ENCODE measurements at places on chromosomes 7 and 10.

DNA sequence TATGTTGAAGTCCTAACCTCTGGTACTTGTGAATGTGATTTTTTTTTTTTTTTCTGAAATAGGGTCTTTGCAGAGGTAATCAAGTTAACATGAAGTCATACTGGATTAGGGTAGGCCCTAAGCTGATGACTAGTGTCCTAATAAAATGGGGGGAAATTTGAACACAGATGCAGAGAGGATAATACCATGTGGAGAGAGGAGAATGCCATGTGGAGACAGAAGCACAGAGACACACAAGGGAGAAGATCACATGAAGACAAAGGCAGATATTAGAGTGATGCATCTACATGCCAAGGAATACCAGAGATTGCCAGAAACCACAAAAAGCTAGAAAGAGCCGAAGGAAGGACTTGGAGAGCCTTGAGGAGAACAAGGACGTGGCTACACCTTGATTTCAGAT, 28.5 kb upstream of the ARMC3 start:
- no peak for DNase-seq

DNA sequence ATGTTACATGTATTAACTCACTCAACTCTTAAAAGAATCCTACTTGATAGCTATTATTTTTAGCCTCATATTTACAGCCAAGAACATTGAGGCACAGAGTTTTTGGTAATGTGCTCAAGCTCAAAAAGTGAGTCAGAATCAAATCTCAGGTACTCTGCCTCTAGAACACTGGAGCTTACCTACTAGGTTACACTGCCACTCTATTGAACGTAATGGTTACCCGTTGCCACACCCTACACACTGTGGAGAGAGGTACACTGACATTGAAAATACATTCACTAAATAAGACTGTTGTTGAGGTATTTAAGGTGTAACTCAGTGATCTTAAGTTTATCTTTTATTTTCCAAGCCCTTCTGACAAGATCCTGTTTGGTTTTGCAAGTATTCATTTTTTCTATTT, 17.9 kb downstream of the SLC26A3 start:
- DNase-seq, result no peak

GRCh38 chr10:75345738-75346137, 55.8 kb downstream of the ZNF503 start:
- DNase-seq, result no peak

DNA sequence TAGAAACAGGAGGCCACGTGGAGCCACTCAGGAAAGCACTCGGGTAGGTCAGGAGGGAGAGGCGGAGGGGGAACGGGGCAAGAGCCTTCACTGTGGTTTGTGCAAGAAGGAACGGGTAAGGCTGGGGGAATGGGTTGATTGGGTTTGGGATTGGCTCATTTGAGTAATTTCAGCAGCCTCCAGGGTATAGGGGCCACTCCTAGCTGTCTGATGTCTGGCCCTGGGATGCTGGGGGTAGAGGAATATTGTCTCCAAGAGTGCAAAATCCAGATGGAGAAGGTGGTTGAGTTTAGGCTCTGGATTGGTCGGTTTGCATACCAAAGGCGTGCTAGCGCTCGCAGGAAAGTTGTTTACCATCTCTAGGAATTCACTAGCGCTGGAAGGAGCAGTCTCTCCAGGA, 47.2 kb downstream of the MYL10 start:
- DNase-seq, result no peak

GRCh38 chr10:74641659-74642058, 184.7 kb upstream of the KAT6B start:
- DNase-seq, result no peak

DNA sequence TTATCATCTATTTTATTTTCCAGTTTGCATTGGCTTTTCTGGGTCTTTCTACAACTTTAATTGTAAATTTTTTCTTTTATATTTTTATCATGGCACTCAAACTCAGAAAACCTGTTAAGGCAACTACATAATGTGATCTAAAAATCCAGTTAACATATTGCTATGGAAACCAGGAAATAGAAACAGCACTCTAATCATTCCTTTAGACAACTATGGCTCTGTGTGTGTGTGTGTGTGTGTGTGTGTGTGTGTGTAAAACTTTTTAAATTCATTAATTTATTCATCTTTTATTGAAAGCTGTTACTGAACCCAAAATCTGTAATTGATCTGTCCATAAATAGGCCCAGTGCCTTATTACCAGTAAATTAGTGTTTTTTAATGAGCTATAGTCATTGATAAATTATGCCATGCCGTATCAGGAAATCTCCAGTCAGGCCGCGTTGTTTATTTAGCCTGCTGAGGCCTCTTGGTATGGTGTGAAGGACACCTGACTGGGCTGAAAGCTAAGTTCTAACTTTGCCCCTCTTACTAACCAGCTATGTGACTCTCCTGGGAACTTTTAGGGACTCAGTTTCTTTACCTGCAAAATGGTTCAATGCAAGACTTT, 1.5 kb upstream of the MET start:
- DNase-seq, result no peak

DNA sequence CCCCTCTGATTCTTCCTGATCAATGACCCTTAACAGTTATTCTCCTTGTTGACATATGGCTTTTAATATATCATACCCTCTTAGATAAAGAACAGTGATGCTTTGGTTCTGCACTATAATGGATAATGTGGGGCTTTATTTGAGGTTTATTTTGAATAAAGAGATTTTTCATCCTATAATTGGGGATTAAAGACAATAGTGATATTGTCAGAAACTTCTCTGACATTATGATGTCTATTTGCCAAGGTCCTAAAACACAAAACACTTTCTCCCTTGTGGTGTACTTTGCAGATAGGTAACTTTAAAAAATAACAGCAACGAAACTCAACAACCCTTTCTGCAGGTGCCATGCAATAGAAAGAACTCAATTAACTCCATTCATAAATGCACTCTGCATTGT, 243.6 kb upstream of the RHOBTB1 start:
- no peak for DNase-seq

DNA sequence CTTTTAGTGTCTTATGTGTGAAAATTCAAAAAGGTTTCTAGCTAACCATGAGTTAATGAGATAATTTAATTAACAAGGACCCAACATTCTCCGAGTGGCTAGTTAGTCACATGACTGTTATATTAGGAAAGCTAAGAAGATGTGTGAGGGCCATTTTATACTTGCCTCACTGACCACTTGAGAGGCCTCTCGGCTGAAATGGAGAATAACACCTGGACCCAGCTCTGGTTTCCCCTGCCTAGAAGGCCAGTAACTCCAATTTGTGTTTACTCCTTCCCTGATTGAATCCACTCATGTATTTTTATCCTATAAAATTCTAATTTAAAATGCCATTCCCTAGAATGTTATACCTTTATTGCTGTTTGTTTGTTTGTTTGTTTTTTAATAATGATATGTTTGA, 1091.2 kb downstream of the KCNMA1 start:
- DNase-seq, result no peak

GRCh38 chr10:62098278-62099121, 170.1 kb downstream of the RTKN2 start:
- no peak for DNase-seq

DNA sequence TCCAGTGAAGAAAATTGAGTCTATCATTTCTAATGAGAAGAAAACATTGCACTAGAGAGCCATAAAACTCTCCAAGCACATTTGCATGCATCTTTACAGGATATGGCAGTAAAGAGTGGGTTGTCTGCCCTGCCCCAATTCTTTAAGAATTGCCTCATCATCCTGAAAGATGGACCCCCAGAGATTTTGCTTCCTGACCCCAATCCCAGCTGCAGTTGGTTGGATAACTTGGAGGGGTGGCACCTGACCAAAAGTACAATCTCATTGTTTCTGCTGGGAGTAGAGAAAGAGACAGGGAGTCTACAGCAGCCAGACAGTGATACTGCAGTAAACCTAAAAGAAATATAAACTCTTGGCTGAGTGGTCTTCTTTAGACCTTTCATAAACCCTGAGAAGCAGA, 49.1 kb upstream of the ADCY1 start:
- DNase-seq, result no peak

DNA sequence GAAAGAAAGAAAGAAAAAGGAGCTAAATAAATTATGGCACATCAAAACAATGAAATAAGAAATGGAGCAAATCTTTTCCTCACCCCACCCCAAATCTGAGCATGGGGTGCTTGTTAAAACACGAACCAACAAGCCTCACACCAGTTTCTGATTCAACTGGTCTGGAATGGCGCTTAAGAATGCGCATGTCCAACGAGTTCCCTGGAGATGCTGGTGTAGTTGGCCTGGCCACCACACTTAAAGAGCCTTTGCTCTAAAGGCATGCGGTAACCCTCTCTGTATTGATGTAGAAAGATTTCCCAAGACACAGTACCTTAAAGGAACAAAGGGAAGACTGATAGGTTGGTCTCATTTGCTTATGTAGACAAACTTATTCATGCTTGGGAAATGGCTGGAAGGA, 49.1 kb upstream of the STEAP1B start:
- no peak for DNase-seq

GRCh38 chr10:125331056-125331455, 170.7 kb upstream of the CTBP2 start:
- DNase-seq, result no peak

DNA sequence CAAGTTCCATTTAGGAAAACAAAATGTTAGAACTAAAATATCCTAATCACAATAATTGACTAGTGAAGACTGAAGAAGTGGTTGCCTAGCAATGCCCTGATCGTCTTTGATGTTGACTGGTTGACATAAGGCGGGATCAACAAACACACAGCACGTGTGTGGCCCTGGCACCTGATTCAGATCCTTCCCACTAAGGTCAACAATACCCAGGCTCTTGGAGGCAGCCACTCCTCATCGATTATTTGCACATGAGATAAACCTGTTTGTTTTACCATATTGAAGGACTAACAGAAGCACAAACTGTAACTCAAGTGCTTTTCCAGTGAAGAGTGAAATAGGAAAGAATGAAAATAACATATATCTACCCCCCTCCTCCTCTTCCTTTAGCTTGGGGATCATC, 15.6 kb downstream of the FANK1 start:
- no peak for DNase-seq

DNA sequence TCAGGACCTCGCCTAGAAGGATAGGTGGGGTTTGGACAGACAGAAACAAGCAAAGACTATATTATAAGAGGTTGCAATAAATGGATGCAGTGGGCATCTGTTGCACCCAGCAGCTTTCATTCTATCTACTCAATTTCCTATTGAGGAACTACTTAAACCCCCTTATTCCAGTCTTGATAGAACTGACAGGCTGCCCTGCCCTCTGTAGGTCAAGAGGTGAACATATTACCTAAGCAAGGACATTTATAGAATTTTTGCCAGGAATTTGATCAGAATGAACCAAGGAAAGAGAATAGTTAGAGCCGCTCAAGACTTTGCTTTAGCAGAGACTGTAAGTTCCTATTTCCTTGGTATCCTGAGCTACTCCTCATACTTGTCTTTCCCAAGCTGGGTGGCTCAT, 9.5 kb downstream of the VTI1A start:
- no peak for DNase-seq

GRCh38 chr10:88949912-88950837, 2.4 kb downstream of the ACTA2 start:
- DNase-seq, result no peak

GRCh38 chr10:34492081-34492480, 323.0 kb downstream of the PARD3 start:
- no peak for DNase-seq

DNA sequence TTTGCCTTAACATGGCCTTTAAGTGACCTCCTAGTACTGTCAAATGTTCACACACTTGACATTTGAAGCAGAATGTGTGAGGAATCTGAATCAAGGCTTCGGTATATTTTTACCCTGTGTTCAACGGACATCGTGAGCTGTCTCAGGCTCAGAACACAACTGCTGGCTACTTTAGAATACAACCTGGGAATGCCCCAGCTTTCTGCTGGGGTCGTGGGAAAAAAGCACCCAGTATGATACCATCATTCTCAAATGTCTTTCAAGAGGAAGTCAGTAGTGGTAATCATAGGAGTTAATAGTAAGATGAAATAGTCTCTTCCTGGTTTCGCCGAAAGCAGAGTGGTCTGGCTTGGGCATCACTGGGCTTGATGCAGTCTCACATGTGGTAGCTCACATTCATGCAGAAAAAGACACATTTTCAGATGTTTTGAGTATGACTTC, 67.2 kb downstream of the CREB5 start:
- DNase-seq, result no peak

- DNase-seq, result no peak
These were observed 49.4 kb downstream of the SCRN1 start for GRCh38 chr7:29940199-29940598.

- no peak for DNase-seq
These were observed 523.5 kb downstream of the PARD3 start for GRCh38 chr10:34291466-34292193.

DNA sequence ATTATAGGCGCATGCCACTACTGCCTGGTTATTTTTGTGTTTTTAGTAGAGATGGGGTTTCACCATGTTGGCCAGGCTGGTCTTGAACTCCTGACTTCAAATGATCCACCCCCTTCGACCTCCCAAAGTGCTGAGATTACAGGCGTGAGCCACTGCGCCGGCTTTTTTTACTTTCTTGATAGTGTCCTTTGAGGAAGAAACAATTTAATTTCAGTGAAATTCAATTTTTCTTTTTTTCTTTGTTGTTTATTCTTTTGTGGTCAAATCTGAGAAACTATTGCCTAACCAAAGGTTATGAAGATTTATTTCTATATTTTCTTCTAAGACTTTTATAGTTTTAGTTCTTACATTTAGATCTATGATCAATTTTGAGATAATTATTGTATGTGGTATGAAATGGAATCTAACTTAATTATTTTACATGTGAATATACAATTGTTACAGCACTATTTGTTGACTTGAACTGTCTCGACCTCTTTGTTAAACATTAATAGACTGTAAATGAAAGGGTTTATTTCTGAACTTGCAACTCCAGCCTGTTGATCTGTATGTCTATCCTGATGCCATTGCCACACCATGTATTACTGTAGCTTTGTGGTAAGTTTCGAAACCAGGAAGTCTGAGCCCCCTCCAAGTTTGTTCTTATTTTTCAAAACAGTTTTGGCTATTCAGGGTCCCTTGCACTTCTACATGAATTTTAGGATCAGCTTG, 19.8 kb upstream of the RASSF4 start:
- no peak for DNase-seq

DNA sequence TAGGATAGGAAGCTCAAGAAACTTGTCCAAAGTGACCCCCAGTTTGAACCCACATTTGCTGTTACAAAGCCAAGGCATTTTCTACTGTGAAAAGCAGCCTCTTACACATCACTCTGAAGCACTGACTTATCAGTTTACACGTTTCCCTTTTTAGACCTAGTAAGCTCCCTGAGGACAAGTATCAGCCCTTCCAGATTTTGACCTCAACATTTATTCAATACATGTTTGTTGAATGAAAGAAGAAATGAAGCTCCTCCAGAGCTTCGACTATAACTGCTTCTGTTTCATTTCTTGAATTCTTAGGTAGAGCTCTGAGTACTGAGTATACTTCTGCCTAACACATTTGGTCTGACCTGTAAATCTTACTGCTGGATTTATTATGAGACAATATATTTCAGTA, 2.7 kb downstream of the WASL start:
- DNase-seq, result no peak
